GM12878 (cell line): ENCODE measurements at places on chromosomes 3 and 15.

DNA sequence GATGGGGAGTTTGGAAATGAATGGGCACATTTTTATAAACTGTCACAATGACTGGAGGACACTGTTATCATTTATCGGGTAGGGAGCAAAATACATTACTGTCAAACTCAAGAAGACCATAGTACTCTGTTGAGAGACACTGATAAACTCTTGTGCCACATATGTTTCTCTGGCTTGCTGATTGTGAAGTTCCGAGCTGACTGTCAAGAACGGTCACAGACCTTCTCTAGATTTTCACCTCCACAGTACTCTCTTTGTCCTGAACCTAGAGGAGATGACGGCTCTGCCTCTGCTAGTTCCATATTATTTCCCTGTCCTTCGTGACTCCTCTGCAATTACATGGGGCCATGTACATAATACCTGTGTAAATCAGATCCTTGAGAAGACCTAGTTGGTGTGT, 451.9 kb downstream of the LPP start:
- no peak for DNase-seq

GRCh38 chr15:101349047-101349951, 54.3 kb upstream of the SNRPA1 start:
- DNase-seq, result no peak

- no peak for DNase-seq
These were observed 216.3 kb downstream of the SATB1 start for GRCh38 chr3:18208856-18209255.

DNA sequence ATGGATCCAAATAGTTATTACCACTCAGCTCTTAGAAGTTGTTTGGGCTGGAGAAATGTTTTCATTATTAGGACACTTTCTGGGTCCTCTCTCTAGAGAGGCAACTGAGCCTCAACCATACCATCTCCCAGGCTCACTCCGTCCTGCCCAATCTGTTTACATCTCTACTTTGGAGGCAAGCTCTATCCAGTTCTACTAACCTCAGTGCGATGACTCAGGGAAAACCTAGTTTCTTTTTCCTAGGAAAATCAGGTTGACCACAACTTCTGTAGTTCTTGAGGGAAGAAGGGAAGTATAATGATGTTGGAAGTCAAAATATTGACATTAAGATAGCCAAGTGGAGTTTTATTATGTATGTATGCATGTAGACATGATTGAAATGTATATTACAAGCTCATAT, 40.4 kb downstream of the LPP start:
- no peak for DNase-seq

DNA sequence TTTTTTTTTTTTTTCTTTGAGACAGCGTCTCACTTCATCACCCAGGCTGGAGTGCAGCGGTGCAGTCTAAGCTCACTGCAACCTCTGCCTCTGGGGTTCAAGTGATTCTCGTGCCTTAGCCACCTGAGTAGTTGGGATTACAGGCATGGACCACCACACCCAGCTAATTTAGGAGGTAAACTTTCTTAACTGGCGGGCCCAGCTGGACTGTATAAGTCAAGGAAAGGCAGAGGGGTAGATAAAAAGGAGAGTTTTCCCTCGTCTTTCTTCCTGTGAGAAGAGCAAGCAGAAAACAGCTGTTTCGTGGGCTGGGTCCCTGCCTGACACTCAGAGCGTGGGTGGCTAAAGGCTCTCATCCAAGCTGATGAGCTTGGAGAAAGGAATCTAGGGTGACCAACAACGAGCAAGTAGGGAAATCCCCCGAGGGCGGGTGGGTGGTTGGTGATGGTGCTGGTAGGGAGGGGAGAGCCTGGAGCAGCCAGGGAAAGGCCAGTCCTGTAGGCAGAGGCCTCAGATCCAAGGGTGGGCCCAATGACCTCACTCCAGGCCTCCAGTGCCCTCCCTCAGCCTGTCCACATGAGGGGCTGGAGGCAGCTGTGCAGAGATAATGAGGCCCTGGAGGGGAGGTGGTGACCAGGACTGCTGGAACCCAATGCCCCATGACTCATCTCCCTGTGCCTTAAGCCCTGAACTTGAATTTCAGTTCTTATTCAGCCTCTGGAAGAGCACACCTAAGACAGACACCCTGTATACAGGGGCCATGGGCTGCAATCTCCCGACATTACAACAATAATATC, 43.1 kb upstream of the LIMD1 start:
- DNase-seq, result no peak

- no peak for DNase-seq
These were observed 39.2 kb downstream of the SNX4 start for GRCh38 chr3:125480656-125481374.

GRCh38 chr3:42667523-42668412, 14.3 kb downstream of the ZBTB47 start:
- no peak for DNase-seq

DNA sequence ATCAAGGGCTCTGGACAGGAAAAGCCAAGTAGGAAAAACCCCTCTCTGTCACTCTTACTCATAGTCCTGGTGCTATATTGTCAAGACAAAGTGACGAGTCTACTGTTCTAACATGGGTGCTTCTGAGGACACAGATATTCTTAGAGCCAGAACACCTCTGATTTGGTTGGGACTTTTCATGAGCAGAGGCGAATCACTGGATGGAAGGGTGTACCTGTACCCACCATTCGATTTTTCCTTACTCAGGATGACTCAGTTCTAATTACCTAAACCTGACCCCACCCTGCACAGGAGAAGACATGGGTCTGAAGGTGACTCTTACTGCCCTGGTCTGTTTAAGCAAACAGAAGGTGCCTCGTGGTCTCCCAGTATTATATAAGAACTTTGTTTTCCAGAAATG, 58.5 kb downstream of the ABCC5 start:
- DNase-seq, result no peak
